ENCODE measurements at places on chromosomes 3 and 15. TPM values are rescaled to one million over a fixed set of nuclear protein-coding genes. Genes with fewer than 3 reads are reported as not detected.

DNA sequence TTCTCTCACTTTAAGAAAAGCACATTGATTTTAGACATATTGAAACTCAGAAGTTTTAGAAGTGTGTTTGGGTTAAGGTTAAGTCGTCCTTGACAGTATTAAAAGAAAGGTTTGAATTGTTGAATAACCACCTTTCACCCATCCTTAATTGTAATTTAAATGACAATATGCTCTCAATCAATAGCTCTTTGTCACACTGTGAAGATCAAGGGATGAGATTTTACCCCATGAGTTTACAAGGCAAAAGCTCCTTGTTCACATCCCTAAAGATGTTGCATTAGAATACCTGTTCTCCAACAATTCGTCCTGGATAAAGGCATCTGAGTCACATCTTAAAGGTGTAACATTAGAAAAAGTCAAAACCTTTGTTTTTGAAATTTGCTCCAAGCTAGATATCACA is 220.4 kb upstream of the MDFIC2 start:
- no peak for DNase-seq

GRCh38 chr3:114449271-114450007 is 155.6 kb downstream of the TIGIT start:
- peak; percentile 47 for DNase-seq

GRCh38 chr3:97464035-97464434 is 300.5 kb upstream of the ARL6 start:
- no peak for DNase-seq

- no peak for DNase-seq
Measured at GRCh38 chr15:58163985-58164384, 25.8 kb downstream of the AQP9 start.

The CLDN18 gene
- not detected for total RNA-seq

The SMCO1 gene
- 0.05 TPM for total RNA-seq

The GPX1 gene
- 169 TPM for total RNA-seq

Data from M059J (cell line).